Activated CD8-positive, alpha-beta T cell treated with anti-CD3 and anti-CD28 coated beads, Interleukin-2, amount 10 ng/mL, durations not matched to agents 7 days and 5 days (primary cell): ENCODE measurements at places on chromosomes 3 and 15. TPM values are rescaled to one million over a fixed set of nuclear protein-coding genes. Genes with fewer than 3 reads are reported as not detected.

- H3K27ac ChIP-seq: no peak overlapping the region
- no peaks in the 10 kb centered on the region for H3K36me3 ChIP-seq
- H3K4me3 ChIP-seq: no peak overlapping the region
- no peaks in the 10 kb centered on the region for H3K27me3 ChIP-seq
- no peaks in the 10 kb centered on the region for H3K4me1 ChIP-seq
Measured at GRCh38 chr3:377158-377561, 180.6 kb downstream of the CHL1 start.

DNA sequence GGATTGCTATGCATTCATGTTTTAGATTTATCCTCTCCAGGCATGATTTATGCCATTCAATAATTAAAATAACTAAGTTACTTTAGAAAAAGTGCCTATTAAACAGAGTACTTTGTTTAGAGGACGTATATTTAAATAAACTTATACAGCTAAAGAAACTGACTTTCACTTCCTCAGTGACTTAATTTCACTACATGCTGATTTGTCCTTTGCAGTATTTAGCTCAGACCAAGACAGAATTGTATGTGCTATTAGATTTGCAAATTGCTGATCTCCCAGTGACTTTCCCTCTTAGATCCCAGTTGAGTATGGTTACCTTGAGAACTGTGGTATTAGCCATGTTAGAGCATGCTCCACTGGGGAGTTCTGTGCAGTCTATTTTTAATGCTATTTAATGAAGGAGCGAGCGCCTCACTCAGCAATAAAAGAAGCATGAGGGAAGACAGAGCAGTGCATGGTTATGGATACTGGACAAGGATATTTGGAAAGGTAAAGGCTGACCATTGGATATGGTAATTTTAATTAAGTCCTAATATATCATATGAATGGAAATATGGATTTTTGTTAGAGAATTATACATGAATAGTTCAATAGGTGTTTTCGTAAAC is 2.7 kb downstream of the ARPP21 start:
- DNase-seq: no peak
- H3K27ac ChIP-seq: no peak overlapping the region

- DNase-seq: no peak
- no peaks in the 10 kb centered on the region for H3K36me3 ChIP-seq
- no peaks in the 10 kb centered on the region for H3K4me1 ChIP-seq
- H3K27ac ChIP-seq: no peak overlapping the region
- no peak overlapping the region for H3K4me3 ChIP-seq
- H3K27me3 ChIP-seq: peaks cover 5% of the 10 kb centered on the region
Measured at GRCh38 chr3:192986379-192986778, 68.7 kb upstream of the MB21D2 start.

DNA sequence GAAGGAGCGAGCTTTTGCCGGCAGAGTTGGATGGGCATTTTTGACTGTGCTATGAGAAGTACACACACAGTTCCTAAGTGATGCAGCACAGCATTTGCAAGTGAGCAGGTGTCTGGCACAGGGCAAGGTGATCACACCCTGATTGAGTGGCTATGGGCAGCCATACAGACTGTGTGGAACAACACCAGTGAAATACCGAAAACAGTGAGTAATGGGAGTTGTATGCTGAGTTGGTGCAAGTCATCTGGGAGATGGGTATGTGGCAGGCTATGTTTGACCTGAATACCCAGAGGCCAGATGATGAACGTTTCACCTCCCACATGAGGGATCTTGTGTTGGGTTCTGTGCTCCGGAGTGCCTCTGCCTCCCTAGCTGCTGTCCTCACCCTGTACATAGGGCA is 53.5 kb upstream of the TIPARP start:
- no peaks in the 10 kb centered on the region for H3K4me1 ChIP-seq

DNA sequence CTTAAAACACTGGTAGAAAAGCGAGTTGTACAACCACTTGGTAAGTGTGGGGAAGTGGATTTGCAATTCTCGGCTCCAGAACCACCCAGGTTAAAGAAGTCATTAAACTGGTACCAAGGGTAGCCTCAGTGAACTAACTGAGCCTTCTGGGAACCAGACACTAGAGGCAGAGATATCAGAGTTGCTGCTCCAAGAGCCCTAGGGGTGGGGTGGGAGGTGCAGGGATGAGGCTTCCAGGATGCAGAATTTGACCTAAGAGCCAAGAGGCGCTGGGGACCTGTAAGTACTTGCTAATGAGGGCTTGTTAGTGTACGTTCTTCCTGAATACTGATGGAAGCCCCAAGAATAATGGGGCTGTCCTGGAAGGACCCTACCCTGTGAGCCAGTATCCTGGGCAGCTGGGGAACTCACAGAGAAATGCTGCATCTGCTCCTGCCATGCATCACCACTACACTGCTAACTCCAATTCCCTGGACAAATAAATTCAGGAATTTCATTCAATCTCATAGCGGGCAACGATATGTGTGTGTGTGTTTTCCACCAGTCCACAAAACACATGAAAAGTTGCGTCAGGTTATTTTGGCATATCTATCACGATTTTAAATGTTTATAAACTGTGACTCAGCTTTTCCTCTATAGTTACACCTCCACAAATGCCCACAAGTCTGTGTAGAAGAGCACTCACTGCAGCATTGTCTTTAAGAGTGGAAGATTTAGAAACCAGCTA is 23.8 kb downstream of the STIMATE start:
- DNase-seq: no peak
- H3K36me3 ChIP-seq: peaks cover 2% of the 10 kb centered on the region
- H3K4me3 ChIP-seq: no peak overlapping the region

DNA sequence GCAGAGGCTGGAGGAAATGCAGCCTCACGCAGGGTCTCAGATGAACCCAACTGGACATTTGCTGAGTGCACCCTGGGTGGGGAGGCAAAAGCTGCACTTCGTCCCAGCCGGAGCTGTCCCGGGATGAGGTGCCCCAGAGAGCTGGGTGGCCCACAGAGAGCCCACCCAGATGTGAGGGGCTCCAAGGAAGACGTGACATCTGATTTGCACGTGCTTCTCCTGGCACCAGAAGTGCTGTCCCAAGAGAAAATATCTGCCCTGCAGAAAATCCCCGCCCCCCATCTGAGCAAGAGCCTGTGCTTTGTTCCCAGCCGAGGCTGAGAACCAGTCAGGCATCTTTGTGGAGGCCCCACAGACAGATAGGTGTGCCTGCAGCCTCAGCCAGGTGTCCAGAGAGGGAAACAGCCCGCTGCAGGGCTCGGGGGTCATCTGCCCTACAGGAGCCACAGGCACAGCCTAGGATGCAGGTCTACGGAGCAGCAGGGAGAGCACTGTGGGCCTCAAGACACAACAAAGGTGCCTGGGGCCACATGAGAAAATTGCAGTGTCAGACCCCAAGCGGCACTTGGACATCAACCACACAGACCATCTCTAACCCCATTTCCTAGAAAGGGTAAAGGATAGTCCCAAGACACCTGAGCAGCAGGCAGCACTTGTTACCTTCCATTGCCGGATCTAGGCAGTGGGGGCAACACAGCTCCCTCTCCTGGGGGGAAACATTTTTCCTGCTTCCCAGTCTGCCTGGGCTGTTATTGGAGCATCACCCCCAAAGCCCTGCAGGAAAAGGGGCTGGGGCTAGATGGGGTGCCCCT is 5.8 kb downstream of the TMIE start:
- H3K27ac ChIP-seq: no peak overlapping the region
- H3K4me1 ChIP-seq: no peaks in the 10 kb centered on the region
- H3K36me3 ChIP-seq: no peaks in the 10 kb centered on the region
- peaks cover 12% of the 10 kb centered on the region for H3K27me3 ChIP-seq
- H3K4me3 ChIP-seq: no peak overlapping the region

IL16 gene
- total RNA-seq: 240 TPM
